B cell (primary cell): ENCODE measurements at places on chromosomes 5 and 9.

DNA sequence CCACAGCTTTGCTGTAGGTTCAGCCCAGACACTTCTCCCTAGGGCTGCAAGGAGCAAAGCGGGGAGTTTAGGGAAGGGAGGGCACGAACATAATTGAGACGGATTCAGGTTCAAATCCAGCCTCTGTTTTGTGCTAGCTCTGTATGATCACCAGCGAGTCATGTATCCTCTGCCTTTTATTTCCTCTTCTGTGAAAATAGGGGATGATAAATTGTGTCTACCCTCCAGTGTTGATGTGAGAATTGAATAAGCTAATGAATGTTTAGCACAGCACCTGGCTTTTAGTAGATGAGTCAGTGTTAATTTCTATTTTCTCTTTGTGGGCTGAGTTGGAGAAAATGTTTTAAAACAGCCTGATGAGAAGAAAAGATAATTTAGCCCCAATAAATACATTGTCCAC, 6.2 kb downstream of the MLANA start:
- no peak for DNase-seq
- H3K4me1 ChIP-seq: no peaks in the 10 kb centered on the region
- H3K27ac ChIP-seq: no peak overlapping the region
- no peak overlapping the region for H3K4me3 ChIP-seq
- H3K27me3 ChIP-seq: no peaks in the 10 kb centered on the region

DNA sequence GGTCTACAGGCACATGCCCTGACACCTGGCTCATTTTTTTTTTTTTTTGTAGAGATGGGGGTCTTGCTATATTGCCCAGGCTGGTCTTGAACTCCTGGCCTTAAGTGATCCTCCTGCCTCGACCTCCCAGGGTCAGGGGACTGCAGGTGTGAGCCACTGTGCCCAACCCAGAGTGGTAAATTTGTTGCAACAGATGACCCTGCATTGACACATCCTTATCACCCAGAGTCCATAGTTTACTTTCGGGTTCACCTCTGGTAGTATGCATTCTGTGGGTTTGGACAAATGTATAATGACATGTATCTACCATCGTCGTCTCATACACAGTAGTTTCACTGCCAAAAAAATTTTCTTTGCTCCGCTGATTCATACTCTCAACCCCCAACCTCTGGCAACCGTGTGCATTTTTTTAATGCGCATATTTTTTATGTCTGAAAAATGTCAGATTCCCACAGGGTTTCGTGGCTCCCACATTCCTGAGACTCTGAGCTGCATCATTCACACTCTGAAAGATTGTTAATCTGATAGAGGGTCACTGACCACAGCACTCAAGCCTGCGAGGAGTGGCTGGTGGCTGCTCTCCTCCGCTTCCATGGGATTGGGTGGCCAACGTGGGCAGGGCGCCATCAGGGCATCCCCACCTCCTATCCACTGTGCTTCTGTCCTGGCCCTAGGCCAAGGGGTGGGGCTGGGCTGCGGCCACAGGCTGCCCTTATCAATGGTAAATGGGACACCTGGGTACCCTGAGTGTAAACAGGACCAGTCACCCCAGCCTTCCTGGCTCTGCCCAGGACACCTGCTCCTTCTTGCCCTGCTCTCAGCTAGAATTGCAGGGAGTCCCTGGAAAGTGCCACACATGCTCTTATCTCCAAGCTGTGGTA, 9.6 kb downstream of the NDST1 start:
- no peak overlapping the region for H3K27ac ChIP-seq
- no peaks in the 10 kb centered on the region for H3K27me3 ChIP-seq
- no peaks in the 10 kb centered on the region for H3K36me3 ChIP-seq
- H3K4me3 ChIP-seq: no peak overlapping the region
- H3K4me1 ChIP-seq: no peaks in the 10 kb centered on the region

- no peaks in the 10 kb centered on the region for H3K36me3 ChIP-seq
- no peak for DNase-seq
- peak overlapping the region; percentile 26 for H3K27ac ChIP-seq
Observed at GRCh38 chr9:132366481-132366880, 11.7 kb upstream of the SETX start.

DNA sequence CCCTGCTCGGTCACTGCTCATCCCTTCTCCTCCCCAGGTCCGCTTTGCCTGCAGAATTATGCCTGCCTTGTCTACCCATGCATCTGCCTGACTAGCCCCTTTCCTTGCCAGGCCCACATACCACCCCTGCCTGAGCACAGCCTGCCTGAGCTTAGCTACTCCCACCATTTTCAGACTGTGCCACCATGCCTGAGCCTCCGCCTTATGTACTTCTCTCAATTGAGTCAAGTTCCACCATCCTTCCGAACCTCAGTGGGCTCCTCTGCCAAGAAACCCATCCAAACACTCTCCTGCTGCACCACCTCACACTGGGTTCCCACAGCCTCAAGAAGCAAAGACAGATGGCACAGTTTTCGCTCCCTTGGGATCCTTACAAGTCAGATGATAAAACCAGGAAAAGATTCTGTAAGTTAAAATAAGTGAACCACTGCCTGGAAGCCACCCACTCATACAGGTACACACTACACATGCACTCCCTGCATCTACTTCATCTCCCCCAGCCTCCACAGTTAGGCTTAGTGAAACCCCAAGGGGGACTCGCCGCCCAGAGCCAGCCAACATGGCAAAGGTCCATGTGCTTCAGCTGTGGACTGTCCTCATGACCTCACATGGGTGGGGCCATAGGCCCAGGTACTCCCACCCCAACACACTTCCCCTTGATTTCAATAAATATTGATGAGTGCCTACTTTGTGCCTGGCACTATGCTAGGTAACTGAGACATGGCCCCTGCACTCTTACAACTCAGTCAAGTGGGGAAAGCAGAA, 23.1 kb downstream of the P4HA2 start:
- H3K36me3 ChIP-seq: no peaks in the 10 kb centered on the region
- H3K27ac ChIP-seq: no peak overlapping the region
- no peaks in the 10 kb centered on the region for H3K27me3 ChIP-seq
- no peak for DNase-seq

GRCh38 chr9:127710204-127710783, 3.5 kb downstream of the CFAP157 start:
- no peak overlapping the region for H3K27ac ChIP-seq
- no peak for DNase-seq

DNA sequence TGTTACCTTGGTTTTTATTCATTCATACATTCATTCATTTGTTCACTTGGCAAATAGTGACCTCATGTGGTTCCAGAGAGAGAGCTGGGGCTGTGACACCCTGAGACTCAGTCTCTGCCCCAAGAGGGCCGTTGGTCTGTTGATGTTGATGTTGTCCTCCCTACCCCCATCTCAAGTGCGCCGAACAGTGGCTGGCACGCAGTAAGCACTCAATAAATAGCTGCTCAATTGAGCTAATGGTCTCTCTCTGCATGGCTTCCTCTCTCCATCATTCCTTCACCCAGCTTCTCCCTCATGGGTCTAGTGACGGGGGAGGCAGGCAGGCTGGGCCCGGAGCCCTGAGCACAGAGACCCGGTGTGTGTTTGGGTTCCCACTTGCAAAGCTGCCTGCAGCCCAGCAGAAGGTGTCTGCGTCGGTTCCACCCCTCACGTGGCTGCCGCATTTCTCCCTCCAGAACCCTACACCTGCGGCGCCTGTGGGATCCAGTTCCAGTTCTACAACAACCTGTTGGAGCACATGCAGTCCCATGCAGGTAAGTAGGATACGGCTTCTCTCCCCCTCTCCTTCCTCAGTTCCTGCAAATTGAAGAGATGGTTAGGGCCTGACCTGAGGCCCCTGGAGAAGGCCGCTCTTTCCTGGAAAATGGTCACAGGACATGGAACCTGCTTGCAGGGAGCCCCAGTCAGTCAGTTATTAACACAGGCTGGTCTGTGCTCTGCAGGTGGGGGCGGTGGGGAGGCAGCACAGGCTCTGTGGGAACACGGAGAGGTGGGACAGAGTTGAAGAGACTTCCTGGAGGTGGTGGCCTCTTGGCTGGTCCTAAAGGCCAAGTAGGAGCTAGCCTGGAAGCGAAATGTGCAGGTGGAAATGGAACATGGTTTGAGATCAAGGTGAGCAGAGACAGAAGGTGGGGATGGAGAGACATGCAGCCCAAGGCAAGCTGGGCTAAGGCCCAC, 42.0 kb downstream of the AMBP start:
- H3K27me3 ChIP-seq: no peaks in the 10 kb centered on the region
- H3K36me3 ChIP-seq: no peaks in the 10 kb centered on the region
- H3K27ac ChIP-seq: no peak overlapping the region
- H3K4me3 ChIP-seq: no peak overlapping the region

GRCh38 chr5:158212237-158212636, 353.3 kb upstream of the CLINT1 start:
- H3K4me1 ChIP-seq: no peaks in the 10 kb centered on the region
- no peak for DNase-seq
- no peaks in the 10 kb centered on the region for H3K27me3 ChIP-seq
- H3K36me3 ChIP-seq: no peaks in the 10 kb centered on the region
- H3K27ac ChIP-seq: no peak overlapping the region

GRCh38 chr9:105054491-105054890, 126.5 kb upstream of the ABCA1 start:
- no peak overlapping the region for H3K27ac ChIP-seq
- no peaks in the 10 kb centered on the region for H3K27me3 ChIP-seq
- no peak overlapping the region for H3K4me3 ChIP-seq
- no peak for DNase-seq
- no peaks in the 10 kb centered on the region for H3K36me3 ChIP-seq

DNA sequence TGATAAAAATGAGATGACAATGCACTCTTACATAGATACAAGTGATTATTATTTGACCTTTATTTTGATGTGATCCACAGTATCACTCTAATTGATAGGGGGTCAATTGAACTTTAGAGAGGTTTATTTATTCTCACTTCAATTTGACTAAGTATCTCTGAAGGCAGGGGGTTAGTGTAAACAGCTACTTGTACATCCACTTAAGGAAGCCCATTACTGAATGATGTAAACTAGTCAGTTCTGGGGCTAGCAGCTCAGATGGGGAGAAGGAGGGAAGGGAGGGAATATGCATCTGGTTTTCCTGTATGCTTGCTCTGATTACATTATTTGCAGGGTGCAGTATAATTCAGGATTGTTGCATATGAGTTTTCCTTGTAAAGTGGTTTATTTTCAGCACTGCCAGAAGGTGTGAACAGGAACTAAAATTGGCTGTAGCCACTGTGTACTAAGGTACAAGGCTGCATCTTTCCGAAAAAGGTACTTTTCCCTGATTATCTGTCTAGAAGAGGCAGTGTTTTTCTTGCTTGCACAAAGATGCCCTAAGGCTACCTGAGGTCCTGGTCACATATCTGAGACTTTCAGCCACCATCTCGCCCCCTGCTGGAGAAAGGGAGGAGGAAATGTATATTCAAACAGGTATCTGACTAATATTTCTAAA, 51.2 kb downstream of the MRPS27 start:
- H3K27ac ChIP-seq: no peak overlapping the region
- no peaks in the 10 kb centered on the region for H3K4me1 ChIP-seq
- no peaks in the 10 kb centered on the region for H3K27me3 ChIP-seq
- peak; percentile 52 for DNase-seq
- H3K4me3 ChIP-seq: no peak overlapping the region
- peaks cover 5% of the 10 kb centered on the region for H3K36me3 ChIP-seq

GRCh38 chr5:34455098-34455497, 201.0 kb upstream of the RAI14 start:
- no peak overlapping the region for H3K27ac ChIP-seq
- H3K27me3 ChIP-seq: no peaks in the 10 kb centered on the region
- DNase-seq: no peak
- no peak overlapping the region for H3K4me3 ChIP-seq
- no peaks in the 10 kb centered on the region for H3K4me1 ChIP-seq

GRCh38 chr5:17796757-17797396, 162.6 kb downstream of the TAF11L14 start:
- H3K4me1 ChIP-seq: no peaks in the 10 kb centered on the region
- no peaks in the 10 kb centered on the region for H3K27me3 ChIP-seq
- DNase-seq: no peak
- H3K27ac ChIP-seq: no peak overlapping the region
- H3K36me3 ChIP-seq: no peaks in the 10 kb centered on the region

GRCh38 chr9:68996462-68996861, 17.5 kb downstream of the PRKACG start:
- peaks cover 3% of the 10 kb centered on the region for H3K36me3 ChIP-seq
- peak overlapping the region; percentile 55 for H3K27ac ChIP-seq

GRCh38 chr5:158601118-158601517, 498.6 kb downstream of the EBF1 start:
- no peaks in the 10 kb centered on the region for H3K27me3 ChIP-seq
- H3K4me1 ChIP-seq: peaks cover 21% of the 10 kb centered on the region
- no peak for DNase-seq
- no peak overlapping the region for H3K27ac ChIP-seq

DNA sequence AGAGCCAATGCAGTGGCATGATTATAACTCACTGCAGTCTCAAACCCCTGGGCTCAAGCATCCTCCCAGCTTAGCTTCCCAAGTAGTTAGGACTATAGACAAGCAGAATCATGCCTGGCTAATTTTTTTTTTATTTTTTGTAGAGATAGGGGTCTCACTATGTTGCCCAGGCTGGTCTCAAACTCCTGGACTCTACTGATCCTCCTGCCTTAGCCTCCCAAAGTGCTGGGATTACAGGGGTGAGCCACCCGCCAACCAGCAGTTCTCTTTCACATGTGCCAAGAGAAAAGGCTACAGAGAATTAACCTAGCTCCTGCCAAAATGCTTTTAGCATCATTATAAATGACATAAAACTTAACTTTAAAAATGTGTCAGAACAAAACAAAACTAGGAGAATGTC, 8.1 kb downstream of the AK3 start:
- H3K36me3 ChIP-seq: peaks cover 2% of the 10 kb centered on the region
- H3K27ac ChIP-seq: no peak overlapping the region
- no peaks in the 10 kb centered on the region for H3K27me3 ChIP-seq
- no peak overlapping the region for H3K4me3 ChIP-seq
- DNase-seq: no peak

DNA sequence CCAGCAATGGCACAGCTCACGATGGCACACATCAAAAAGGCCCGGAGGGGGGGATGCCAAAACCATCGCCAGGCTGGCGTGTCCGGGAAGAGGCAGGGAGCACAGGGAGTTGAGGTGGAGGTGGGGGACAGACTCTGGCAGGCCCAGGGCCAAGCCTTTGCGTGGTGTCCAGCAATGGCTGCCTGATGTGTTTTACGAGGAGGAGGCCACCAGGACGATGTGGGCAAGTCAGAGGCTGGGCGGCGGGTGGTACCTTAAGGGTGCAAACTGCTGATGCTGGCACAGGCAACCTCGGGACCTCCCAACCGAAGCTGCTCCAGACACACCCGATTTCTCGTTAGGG, 4.7 kb downstream of the VAV2 start:
- no peak overlapping the region for H3K4me3 ChIP-seq
- no peaks in the 10 kb centered on the region for H3K27me3 ChIP-seq
- no peak overlapping the region for H3K27ac ChIP-seq
- H3K36me3 ChIP-seq: no peaks in the 10 kb centered on the region
- no peak for DNase-seq

GRCh38 chr5:179828756-179829421, 8.2 kb downstream of the SQSTM1 start:
- no peak overlapping the region for H3K4me3 ChIP-seq
- H3K27me3 ChIP-seq: no peaks in the 10 kb centered on the region
- peaks cover 86% of the 10 kb centered on the region for H3K36me3 ChIP-seq
- no peak for DNase-seq
- H3K27ac ChIP-seq: peak overlapping the region; percentile 36
